ENCODE measurements at places on chromosomes 1 and 21.

DNA sequence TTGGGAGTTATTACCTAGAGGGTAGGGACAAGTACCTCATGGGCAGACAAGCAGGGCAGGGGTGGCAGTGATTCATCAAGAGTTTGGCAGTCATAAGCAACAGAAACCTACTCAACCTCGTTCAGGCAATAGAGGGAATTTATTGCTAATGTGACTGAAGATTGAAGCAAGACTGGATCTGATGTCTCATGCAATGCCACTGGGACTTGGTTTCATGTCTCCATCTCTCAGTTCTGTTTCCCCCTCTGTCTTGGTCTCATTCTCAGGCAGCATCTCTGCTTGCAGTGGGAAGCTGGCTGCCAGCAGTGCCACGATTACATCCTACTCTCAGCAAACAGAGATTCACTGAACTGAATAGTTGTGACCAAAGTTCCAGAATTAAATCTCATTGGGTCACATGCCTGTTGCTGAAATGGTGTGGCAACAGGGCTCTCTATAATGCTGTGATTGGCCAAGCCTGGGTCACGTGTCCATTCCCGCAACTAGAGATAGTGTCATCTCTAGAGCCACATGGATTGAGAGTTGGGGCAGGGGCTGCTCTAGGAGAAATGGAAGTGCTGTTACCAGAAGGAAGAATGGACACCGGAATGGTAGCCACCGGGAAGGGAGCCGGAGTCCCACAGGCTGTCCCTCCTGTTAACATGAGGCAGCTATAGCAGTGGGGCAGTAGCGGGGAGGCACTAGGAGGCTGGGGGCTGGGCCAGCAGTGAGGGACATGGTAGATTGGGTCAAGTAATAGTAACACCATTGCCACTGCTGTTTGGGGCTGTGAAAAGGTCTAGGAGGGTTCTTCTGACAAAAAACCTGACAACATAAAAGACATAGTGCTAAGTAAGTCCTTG, 3.9 kb upstream of the CDC42 start:
- no peak for DNase-seq

DNA sequence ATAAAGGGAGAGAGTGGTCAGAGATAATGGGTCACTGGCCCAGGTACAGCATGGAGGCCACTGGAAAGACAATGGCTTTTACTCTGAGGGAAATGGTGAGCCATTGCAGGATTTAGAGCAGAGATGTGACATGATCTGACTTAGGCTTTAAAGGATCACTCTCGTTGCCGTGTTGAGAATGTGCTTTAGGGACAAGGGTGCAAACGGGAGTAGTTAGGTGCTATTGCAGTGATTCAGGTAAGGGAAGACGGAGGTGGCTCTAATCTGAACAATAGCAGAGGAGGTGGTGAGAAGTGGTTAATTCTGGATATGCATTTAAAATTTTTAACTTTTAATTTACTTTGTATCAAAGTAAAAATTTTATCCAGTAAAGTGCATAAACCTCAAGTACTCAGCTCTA, 9.8 kb downstream of the ADORA1 start:
- DNase-seq: no peak

DNA sequence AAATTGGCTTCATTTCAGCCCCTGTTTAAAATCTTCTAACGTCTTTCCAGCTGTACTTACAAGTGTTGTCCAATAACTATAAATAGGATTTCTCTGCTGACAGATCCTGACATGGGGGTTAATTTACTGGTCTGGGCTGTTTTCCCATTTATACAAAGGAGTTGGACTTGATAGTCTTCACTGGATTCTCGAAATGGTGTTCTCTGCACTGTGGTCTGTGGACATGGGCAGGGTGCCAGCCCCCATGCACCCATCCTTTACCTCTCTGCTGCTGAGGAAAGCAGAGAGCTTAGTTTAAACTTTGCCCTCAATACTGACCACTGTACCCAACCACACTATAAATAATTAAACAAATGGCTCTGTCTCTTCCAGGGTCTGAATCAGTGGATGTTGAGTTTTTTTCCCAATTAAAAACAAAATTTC, 5.2 kb downstream of the DIO1 start:
- DNase-seq: no peak

DNA sequence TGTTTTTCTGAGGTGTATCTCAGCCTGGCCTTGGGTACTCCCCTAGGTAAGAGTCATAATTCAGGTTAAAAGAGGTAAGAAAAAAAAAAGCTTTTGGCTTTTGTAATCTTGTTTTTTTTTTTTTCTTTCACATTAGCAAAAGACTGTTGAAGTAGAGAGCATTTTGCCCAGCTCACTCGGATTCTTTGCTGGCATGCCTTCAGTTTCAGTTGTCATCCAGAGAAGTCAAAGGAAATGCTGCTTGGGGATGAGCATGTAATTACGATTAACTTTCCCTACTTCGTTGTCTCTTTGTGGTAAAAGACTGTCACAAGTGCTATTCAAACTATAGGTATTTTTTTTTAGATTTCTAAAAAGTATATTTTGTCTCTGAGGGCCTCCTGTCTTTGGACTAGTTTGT, 6.3 kb downstream of the BACH1 start:
- DNase-seq: no peak

DNA sequence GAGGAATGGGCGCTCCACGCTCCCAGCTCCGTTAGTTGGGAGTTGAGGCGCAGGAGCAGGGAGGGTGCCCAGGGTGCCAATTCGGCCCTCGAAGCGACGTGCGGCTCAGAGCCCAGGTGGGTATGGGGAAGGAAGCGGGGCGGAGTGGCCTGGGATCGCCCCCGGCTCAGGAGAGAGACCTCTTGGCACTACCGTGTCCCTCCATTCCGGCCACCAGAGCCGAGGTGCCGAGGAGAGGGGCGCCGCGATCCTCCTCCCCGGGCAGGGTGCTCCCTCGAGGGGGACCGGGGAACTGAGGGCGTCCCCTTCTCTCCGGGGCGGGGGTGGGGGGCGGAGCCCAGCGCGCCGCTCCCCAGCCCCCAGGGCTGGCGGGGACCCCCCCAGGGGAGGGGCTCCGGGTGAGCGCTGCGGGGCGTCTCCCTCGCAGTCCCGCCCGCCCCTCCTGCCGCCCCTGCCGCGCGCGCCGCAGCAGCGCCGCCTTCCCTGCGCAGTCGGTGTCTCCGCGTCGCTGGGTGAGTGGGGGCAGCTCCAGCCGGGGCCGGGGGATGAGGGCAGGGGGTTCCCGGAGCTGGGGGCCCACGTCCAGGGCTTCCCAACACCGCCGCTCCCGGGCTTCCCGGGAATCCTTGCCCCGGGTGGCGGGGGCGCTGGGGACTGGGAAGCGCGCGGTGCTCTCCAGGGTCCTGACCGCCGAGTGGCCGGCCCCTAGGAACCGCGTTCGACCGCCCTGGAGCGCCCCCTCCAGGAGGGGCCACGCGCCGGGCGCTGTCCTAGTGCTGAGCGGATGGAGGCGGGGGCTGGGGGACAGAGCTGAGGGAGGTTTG, at the start of gene HPCA:
HPCA (plus strand) TSS at position 488 of the 824 bp plus-strand sequence. CDS start 2,408 bp downstream, outside the sequence.
- peak; percentile 69 for DNase-seq

DNA sequence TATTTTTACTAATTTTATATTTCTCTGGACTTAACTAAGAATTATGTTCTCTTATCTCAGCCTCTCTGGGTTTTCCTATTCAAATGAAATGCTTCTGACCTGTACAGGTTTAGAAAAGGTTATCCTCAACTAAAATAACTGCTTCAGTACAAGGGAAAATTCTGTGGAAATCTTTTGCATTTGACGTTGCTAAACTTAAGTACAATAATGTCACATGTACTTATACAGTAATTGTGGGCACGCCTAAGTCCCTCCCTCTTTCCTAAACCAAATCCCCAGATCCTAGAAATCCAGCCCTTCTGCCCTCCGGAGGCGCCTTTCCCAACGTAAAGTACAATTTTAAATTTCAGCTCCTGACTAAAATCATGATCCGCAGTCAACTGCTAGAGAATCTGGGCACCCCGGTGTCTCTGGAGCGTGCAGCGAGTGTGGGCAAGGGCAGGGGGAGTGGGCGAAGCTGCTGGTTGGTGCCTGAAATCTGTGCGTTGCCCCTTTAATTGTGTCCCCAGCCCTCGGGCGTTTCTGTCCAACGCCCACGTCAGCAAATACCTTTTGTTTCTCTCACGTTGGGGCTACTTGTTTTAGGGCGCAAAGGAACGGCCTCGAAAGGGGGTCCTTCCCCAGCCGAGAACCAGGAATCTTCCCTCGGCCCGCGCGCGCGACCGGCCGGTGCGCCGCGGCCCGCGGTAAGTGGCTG, at the start of gene ZBTB8A:
ZBTB8A (plus strand) TSS at position 541 of the 697 bp plus-strand sequence. CDS start 53,505 bp downstream, outside the sequence.
- no peak for DNase-seq

GRCh38 chr1:17059391-17060305, 5.8 kb upstream of the SDHB start:
- peak; percentile 61 for DNase-seq

DNA sequence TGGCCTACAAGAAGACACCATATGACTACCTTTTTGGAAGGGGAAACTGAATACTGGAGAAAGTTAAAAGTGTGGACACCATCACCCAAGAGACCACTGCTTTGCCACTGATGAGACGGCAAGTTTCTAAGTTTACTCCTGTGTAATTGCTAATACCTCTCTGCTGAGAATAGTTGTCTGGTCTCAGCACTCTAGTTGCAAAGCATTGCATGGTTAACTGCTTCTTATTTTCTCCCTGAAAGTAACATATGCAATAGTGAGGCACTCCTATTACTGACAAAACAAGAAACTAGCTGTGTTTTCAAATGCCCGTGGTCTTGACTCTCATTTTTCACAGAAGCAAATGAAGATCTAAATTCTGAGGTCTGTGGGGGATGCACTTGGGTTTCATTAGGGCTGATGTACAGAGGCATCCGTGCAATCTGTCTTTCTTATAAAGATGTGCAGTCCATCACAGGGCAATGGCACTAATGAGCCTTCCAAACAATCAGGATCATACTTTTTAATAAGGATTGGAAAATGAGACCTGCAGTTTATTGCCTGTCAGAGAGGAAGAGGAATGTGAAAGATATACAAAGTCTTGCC, 62.9 kb downstream of the IFI44 start:
- no peak for DNase-seq

DNA sequence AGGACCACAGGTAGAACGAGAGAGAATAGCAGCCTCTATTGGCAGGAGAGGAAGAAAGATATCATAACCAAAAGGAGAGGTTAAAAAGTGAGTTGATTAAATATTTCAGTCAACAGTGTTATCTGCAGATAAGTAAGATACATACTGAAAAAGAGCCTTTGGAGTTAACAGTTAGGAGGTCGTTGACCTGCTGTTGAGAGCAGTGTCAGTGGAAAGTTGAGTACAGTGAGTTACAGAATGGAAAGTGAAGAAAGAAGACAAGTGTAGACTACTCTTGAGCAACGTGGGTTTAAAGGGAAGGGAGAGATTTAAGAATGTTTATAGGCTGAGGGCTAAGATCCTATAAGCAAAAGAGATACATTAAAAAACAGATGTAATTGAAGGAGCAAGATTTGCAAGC, 30.2 kb downstream of the GNAT2 start:
- no peak for DNase-seq

- no peak for DNase-seq
These were observed 18.3 kb upstream of the SPRR5 start for GRCh38 chr1:152928671-152929070.

GRCh38 chr1:90246069-90246468, 251.2 kb downstream of the ZNF326 start:
- no peak for DNase-seq

- no peak for DNase-seq
These were observed 334.3 kb upstream of the ADAMTS5 start for GRCh38 chr21:27301220-27301619.

GRCh38 chr1:19000065-19000464, 43.6 kb upstream of the IFFO2 start:
- DNase-seq: no peak

All from activated CD8-positive, alpha-beta T cell treated with anti-CD3 and anti-CD28 coated beads, Interleukin-2, amount 10 ng/mL, durations not matched to agents 7 days and 5 days (primary cell).